ENCODE measurements at places on chromosomes 1 and 21.

- H3K27ac ChIP-seq = no peak overlapping the region
- peaks cover 21% of the 10 kb centered on the region for H3K36me3 ChIP-seq
- H3K27me3 ChIP-seq = no peaks in the 10 kb centered on the region
- no peak overlapping the region for H3K4me3 ChIP-seq
These were observed 47.6 kb upstream of the GPR153 start for GRCh38 chr1:6308449-6308848.

DNA sequence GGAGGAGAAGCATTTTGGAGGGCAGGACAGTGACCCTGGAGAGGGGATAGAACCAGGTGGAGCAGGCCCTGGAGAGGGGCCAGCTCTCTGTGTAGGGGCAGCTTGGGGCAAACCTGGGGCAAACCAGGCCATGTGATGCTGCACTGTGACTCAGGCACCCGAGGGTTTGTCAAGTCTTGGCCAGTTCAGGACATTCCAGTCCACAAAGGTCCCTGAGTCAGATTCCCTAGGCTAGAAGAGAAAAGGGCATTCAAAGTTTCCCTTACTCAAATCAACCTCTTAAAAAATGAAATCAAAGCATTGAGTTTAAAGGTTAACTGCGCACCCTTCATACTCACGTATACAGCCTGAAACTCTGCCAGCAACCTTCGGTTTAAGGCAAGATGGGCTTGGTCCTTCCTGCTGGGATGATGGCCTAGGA is 25.2 kb upstream of the PLA2G2C start:
- DNase-seq = no peak
- H3K4me3 ChIP-seq = no peak overlapping the region
- no peaks in the 10 kb centered on the region for H3K36me3 ChIP-seq
- peaks cover 41% of the 10 kb centered on the region for H3K27me3 ChIP-seq

GRCh38 chr1:7856345-7856744 is 3.5 kb upstream of the UTS2 start:
- peaks cover 3% of the 10 kb centered on the region for H3K4me1 ChIP-seq
- H3K4me3 ChIP-seq = no peak overlapping the region
- no peak for DNase-seq
- H3K27ac ChIP-seq = no peak overlapping the region
- peaks cover 15% of the 10 kb centered on the region for H3K27me3 ChIP-seq

GRCh38 chr1:63784489-63785390 is 10.9 kb downstream of the ROR1 start:
- peaks cover 3% of the 10 kb centered on the region for H3K4me1 ChIP-seq
- no peak for DNase-seq
- H3K36me3 ChIP-seq = no peaks in the 10 kb centered on the region
- no peak overlapping the region for H3K27ac ChIP-seq
- H3K27me3 ChIP-seq = peaks cover 8% of the 10 kb centered on the region

DNA sequence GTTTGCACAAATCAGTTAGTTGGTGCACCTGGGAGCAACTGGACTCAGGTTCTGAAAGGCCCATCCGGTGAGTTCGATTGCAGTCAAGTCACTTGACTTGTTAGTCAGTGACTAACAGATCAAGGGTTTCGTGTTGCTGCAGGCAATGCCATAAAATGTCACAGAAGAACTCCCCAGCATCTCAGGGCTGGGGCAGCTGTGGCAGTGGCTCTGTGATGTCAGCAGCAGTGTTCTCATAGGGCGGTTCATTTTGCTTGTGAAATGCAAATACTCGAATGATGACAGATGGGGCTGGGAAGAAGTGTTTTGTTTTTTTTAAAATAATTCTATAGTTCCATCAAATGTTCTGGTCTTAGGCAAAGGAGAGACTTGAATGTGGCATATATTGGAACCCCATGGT is 287.8 kb downstream of the LMX1A start:
- DNase-seq = no peak
- no peak overlapping the region for H3K27ac ChIP-seq
- H3K4me3 ChIP-seq = no peak overlapping the region
- H3K27me3 ChIP-seq = no peaks in the 10 kb centered on the region
- no peaks in the 10 kb centered on the region for H3K4me1 ChIP-seq
- H3K36me3 ChIP-seq = no peaks in the 10 kb centered on the region

DNA sequence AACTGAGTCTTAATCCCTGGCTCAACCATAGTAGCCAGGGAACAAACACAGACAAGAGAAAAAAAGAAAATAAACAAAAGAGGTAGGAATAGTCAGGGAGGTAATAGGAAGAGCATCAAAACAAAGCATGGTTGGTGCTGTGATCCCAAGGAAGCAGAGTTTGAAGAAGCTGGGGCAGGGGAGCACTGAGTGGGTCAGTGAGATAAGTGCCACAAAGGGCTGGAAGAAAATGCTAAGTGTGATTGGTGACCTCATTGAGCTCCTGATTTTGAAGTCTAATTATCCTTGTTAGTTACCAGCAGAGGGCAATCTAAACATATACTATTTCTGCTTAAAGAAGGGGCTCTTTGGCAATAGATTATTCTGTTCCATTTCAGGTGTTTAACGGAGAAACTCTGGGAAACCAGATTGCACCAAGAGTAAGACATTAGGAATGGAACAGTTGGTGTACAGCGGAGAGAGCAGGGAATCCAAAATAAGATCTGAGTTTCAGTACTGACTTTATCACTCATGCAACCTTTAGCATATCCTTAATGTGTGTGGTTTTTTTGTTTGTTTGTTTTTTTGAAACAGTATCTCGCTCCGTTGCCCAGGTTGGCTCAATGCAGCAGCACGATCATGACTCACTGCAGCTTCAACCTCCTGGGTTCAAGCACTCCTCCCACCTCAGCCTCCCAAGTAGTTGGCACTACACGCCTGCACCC is 30.7 kb upstream of the KIAA1614 start:
- no peak overlapping the region for H3K27ac ChIP-seq
- H3K4me1 ChIP-seq = peaks cover 12% of the 10 kb centered on the region
- no peaks in the 10 kb centered on the region for H3K27me3 ChIP-seq
- DNase-seq = no peak
- H3K36me3 ChIP-seq = peaks cover 19% of the 10 kb centered on the region

DNA sequence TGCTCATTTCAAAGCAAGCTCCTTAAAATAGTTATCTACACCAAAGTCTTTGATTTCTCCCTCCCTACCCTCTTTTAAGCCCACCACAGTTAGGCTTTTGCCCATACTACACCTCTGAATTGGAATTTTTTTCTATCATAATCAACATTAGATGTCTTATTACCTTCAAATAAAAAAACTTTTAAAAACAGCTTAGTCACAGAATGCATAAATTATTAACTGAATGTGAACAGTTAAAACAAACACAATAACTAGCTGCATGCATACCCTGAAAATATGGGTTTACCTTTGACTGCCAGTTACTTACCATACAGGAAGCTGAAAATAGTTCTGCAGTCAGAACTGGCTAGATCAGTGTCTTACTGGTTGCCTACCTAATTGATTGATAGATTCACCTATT is 210.9 kb downstream of the TGFB2 start:
- H3K27me3 ChIP-seq = no peaks in the 10 kb centered on the region
- no peak overlapping the region for H3K4me3 ChIP-seq
- no peak for DNase-seq
- H3K27ac ChIP-seq = no peak overlapping the region
- H3K4me1 ChIP-seq = no peaks in the 10 kb centered on the region

DNA sequence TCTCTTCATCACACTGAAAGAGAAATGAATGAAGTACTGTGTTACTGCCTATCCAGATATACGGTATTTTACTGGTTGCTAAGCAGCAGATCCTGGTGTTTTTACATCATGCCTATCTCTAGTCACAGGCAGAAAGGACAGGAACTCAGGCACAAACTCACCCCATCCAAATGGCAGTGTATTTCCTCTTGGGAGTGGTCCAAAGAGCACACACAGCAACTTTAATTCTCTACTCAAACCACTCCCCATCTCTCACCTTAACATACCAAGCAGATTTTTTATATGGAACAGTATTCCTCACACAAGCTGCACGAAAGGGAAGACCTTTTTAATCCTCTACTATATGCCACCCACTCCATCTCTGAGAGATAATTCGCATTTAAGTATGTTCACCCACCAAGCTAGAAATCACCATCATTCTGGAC is 27.3 kb downstream of the EIF4G3 start:
- H3K27me3 ChIP-seq = no peaks in the 10 kb centered on the region
- DNase-seq = no peak
- H3K4me3 ChIP-seq = no peak overlapping the region
- peaks cover 8% of the 10 kb centered on the region for H3K4me1 ChIP-seq
- no peak overlapping the region for H3K27ac ChIP-seq

DNA sequence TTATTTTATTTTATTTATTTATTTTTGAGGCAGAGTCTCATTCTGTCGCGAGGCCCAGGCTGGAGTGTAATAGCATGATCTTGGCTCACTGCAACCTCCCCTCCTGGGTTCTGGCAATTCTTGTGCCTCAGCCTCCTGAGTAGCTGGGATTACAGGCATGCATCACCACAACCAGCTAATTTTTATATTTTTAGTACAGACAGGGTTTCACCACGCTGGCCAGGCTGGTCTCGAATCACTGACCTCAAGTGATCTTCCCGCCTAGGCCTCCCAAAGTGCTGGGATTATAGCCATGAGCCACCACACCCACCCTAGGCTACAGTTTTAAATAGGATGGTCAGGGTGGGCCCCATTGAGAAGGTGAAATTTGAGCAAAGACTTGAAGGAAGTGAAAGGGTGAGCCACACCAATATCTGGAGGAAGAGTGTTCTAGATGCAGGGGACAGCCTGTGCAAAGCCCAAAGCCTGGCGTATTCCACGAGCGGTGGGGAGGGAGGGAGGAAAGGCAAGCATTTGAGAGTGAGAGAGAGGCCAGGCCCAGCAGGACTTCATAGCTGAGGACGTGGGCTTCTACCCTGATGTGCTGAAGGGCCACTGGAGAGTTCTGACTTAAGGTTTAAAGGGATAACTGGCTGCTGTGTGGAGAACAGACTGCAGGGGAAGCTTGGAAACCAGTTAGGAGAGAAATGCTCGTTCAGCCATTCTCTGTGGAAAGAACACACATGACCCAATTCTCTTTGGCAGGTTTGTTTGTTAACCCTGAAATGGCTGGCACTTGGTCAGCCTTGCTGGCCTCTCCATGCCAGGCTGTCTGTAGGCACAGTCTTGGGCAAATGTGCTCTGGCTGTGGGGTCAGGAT is 62.6 kb upstream of the FAM20B start:
- H3K27me3 ChIP-seq = no peaks in the 10 kb centered on the region
- H3K4me3 ChIP-seq = no peak overlapping the region
- peaks cover 17% of the 10 kb centered on the region for H3K4me1 ChIP-seq
- DNase-seq = no peak

GRCh38 chr1:17330856-17331255 is 22.9 kb downstream of the PADI4 start:
- no peak overlapping the region for H3K4me3 ChIP-seq
- peaks cover 32% of the 10 kb centered on the region for H3K27me3 ChIP-seq
- no peak overlapping the region for H3K27ac ChIP-seq
- H3K4me1 ChIP-seq = no peaks in the 10 kb centered on the region
- no peak for DNase-seq

- no peak overlapping the region for H3K4me3 ChIP-seq
- peaks cover 34% of the 10 kb centered on the region for H3K27me3 ChIP-seq
- H3K4me1 ChIP-seq = no peaks in the 10 kb centered on the region
- DNase-seq = no peak
These were observed 73.7 kb upstream of the NRIP1 start for GRCh38 chr21:15138490-15138889.

DNA sequence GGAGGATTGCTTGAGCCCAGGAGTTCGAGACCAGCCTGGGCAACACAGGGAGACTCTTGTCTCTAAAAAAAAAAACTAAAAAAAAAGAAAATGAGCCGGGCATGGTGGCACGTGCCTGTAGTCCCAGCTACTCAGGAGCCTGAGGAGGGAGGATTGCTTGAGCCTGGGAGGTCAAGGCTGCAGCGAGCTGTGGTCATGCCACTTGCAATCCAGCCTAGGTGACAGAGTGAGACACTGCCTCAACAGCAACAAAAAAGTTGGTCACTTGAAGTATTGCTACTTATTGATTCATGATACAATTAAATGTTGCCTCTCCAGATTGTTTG is 57.9 kb upstream of the CXADR start:
- peaks cover 3% of the 10 kb centered on the region for H3K36me3 ChIP-seq
- no peak overlapping the region for H3K4me3 ChIP-seq
- peaks cover 5% of the 10 kb centered on the region for H3K27me3 ChIP-seq
- H3K27ac ChIP-seq = peak overlapping the region; percentile 97

GRCh38 chr1:241849345-241849695 is 1.3 kb downstream of the EXO1 start:
- no peaks in the 10 kb centered on the region for H3K27me3 ChIP-seq
- no peak for DNase-seq
- peak overlapping the region; percentile 99 for H3K4me3 ChIP-seq
- peaks cover 22% of the 10 kb centered on the region for H3K36me3 ChIP-seq

DNA sequence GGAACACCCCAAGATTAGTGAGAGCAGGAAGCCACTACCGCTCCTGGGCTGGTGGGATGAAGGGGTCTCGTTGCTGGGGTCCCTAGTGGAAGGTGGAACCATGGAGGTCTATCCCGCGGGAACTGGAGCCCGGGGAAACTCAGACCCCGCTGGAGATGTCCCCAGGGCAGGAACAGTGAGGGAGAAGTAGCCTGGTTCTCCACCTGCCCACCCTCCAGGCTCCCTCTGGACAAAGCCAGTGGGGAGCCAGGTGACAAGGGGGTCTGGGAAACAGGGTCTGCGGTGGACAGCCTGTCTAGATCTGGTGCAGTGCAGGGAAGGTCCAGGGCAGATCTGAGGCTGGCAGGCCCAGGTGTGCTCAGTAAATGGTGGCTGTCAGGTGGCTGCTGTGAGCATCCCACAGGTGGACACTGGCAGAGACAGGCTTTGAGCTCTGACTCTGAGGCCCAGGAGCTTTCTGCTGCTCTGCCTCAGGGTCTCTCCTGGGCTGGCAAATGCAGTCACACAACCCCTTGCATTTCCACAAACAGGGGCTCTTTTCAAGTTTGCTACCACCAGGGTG is 88.0 kb upstream of the TLR5 start:
- H3K4me3 ChIP-seq = no peak overlapping the region
- H3K4me1 ChIP-seq = no peaks in the 10 kb centered on the region
- H3K27ac ChIP-seq = no peak overlapping the region
- DNase-seq = no peak

GRCh38 chr1:214102907-214103306 is 115.1 kb downstream of the PROX1 start:
- H3K27me3 ChIP-seq = peaks cover 4% of the 10 kb centered on the region
- H3K36me3 ChIP-seq = no peaks in the 10 kb centered on the region
- no peak for DNase-seq
- no peak overlapping the region for H3K27ac ChIP-seq

GRCh38 chr21:39065917-39066316 is 117.3 kb downstream of the PSMG1 start:
- DNase-seq = no peak
- H3K27me3 ChIP-seq = peaks cover 6% of the 10 kb centered on the region
- peaks cover 4% of the 10 kb centered on the region for H3K4me1 ChIP-seq
- no peaks in the 10 kb centered on the region for H3K36me3 ChIP-seq
- no peak overlapping the region for H3K4me3 ChIP-seq
- no peak overlapping the region for H3K27ac ChIP-seq

GRCh38 chr1:215523128-215523861 is 43.8 kb upstream of the KCTD3 start:
- H3K4me1 ChIP-seq = no peaks in the 10 kb centered on the region
- H3K36me3 ChIP-seq = no peaks in the 10 kb centered on the region
- no peak for DNase-seq

DNA sequence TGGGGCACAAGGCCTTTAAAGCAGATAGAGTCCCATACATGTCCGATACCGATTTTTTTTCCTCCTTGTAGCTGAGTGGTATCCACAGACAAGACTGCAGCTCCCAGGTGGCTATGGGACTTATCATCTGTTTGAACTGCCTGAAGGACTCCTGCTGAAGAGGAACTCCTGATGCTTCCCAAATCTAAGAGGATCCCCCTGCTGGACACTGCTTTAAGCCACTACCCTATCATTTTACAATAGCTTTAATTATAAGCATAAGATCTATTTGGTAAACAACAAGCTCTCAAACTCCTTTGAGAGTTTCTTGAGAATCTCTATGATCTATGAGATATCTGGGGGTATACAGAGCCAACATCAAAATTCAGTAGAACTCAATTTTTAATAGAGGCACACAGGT is 11.7 kb downstream of the NDC1 start:
- peaks cover 8% of the 10 kb centered on the region for H3K4me1 ChIP-seq
- no peak for DNase-seq
- H3K27ac ChIP-seq = no peak overlapping the region

All from stimulated activated naive B cell treated with anti-CD40 and anti-IgM and Interleukin-4, amounts not matched to agents 10 μg/mL and 1 μg/mL and 100 μg/mL, for 72 hours (primary cell).